ENCODE measurements at places on chromosomes 7 and 10.
A peak's percentile ranks its signal among the peaks of the same experiment; 100 is the strongest.

DNA sequence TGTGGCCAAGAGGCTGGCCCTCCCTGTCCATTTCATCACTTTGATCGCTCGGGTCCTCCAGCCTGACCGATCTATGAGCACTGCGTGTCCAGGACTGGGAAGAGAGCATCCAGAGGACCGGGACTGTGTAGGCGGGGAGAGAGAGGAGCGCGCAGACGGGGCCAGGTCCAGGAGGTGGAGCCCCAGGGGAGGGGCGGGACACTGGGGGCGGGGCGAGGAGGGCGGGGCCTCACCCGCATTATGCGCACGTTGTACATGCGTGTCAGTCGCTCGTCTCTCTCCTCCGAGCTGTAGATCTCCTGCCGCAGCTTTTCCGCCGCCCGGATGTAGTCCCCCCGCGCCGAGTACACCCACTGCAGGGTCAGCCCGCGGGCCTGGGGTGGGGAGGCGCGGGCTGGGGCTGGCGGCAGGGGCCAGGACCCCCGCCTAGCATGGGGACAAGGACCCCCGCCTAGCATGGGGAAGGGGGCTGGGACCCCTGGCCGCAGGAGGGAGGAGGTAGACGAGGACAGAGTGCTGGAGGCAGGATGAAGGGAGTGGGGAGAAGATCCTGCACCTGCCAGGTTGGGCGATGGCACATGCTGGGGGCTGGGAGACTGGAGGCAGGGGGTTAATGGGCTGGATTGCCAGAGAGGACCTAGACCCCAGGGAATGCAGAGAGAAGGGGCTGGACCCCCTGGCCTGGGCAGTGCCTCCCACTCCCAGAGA lies 14.3 kb downstream of the MOSPD3 start:
- peak; percentile 46 for DNase-seq

DNA sequence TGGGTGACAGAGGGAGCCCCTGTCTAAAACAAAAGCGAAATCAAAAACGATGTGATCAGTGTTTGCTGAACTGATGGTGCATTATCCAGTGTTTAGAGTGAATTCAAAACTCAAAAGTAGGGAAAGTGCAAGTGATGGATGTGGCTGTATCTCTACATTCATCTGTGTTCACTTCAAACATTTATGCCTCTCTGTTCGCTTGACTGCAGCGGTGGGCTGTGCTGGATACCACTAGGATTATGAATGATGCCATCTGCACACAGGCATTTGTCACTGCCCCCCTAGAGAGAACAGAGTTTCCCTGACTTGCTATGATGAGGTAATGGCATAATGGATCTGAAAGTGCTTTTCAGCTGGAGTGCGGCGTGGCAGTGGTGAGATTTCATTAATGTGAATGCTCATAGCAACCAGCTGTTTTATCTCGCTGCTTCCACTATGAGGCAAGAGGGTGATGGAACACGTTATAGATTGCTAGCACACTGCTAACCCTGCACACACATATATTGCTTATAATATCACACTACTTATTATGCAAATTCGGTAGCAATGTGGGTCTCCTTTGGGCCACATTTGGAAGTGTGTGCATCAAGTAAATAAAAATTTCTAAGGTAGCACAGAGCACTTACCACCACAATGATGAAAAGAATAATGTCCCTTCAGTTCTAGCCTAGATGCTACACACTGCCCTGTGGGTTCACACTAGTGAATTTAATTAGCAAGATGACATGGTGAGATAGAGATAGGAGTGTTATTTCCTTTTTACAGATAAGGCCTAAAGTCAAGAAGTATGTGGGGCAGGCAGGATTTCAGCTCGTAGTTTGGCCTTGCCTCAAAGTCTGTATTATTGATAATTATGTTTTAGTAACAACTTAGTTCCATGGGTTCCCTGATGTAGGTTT lies 164.7 kb downstream of the CAMK1D start:
- DNase-seq, result no peak

DNA sequence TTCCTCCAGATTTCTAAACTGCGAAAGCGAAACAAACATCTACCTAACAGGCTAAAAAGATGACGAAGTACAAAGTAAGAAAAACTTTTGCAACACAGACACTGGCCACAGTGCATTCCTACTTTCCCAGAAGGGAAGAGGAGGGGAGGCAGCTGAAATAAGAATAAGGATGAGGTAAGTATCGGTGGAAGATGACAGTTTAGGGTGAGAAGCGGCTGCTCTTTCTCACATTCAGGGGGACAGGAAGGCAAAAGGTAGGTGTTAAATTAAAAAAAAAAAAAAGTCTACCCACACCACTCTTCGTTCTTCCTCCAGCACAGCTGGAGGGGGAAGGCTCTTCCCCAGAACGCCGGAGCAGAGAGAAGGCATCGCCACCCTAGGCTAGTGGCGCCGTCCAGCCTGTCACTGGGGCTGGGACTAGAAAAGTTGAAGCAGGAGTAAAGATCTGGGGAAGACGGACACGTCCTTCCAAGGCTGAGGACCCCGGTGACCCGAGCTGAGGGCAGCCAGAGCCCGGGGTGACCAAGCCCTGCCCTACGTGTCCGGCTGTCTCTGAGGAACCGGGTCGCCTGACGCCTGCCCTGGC lies 846 bp downstream of the DNAJC1 start:
- DNase-seq, result peak; percentile 47

DNA sequence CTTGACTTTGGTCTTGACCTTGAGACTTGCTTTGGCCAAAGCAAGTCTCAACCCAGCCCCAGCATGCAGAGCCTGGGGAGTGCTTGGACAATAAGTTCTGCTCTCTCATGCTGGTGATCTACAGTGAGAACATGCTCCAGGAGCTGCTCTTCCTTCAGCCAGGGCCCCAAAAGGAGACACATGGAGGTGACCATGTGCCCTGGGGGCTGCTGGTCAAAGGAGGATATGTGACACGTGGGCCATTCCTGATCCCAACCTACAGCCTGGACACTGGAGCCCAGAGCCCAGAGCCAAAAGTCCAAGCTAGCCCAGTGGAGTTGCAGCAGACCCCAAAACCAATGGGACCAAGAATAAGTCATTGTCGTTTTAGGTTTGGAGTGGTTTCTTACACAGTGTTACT lies 78.2 kb upstream of the CHST15 start:
- DNase-seq, result no peak

DNA sequence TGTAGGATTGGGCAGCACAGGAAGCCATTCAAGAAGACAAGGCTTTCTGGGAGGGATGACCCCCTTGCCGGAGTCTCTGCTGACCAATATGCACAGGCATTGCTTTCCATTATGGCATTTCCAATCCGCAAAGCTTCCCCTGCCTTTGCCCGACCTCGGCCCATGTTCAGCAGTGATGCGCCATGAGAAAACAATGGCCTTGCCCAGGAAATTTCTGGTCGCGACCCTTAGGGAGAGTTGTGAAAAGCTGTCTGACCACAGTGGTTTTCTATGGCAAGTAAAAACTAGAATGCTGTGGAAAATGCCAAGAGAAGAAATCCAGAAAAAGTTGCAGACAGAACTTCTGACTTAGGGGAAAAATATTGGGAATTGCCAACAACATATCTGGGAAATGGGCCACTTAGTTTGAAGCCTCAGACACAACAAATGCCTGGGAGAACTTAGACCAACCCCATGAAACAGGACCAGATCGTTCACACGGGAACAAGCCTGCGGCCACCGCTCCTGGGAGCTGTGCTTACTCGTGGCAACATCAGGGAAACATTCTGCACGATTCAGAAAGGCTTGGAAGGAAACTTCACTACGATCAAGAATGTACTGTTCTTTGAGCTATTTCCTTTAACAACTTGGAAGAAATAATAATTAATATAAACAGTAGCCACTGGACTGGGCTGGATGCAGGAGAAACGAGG lies 512.4 kb downstream of the TNS3 start:
- DNase-seq, result no peak

GRCh38 chr7:132347123-132347522 lies 229.1 kb downstream of the PLXNA4 start:
- no peak for DNase-seq

GRCh38 chr10:47101807-47102206 lies 190.6 kb downstream of the PTPN20 start:
- DNase-seq, result no peak

DNA sequence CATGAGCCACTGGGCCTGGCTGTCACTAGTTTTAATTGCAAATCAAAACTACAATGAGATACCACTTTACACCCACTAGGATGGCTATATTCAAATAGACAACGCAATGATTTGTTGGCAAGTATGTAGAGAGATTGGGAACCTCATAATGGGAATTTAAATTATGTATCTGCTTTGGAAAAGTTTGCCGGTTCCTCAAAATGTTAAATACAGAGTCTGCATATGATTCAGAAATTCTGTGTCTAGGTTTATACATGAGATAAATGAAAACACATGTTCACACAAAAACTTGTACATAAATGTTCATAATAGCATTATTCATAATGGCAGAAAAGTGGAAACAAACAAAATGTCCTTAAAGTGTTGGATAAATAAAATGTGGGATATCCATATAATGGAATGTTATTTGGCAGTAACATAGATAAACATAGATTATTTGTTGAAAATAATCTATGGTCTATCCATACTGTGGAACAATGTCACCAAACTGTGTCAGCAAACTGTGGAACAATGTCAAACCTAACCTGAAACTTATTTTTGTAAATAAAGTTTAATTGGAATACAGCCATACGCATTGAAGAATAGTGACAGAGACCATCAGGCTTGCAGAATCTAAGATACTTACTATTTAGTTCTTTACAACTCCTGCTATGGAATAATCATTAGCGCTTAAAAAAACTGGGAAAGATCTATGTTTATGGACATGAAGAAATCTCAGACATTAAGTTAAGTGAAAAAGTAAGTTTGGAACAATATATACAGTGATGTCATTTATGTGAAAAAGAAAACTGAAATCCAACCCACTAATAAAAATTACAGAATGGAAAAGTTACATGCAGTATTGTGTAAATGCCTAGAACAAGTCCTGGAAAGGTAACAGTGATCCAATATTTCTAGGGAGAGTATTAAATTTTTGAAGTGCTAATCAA lies 70.9 kb downstream of the CCDC7 start:
- peak; percentile 78 for DNase-seq

- DNase-seq, result peak; percentile 11
Observed at GRCh38 chr10:117885206-117885829, 161.4 kb downstream of the RAB11FIP2 start.

GRCh38 chr7:47574482-47575329 lies 7.2 kb downstream of the TNS3 start:
- peak; percentile 65 for DNase-seq

DNA sequence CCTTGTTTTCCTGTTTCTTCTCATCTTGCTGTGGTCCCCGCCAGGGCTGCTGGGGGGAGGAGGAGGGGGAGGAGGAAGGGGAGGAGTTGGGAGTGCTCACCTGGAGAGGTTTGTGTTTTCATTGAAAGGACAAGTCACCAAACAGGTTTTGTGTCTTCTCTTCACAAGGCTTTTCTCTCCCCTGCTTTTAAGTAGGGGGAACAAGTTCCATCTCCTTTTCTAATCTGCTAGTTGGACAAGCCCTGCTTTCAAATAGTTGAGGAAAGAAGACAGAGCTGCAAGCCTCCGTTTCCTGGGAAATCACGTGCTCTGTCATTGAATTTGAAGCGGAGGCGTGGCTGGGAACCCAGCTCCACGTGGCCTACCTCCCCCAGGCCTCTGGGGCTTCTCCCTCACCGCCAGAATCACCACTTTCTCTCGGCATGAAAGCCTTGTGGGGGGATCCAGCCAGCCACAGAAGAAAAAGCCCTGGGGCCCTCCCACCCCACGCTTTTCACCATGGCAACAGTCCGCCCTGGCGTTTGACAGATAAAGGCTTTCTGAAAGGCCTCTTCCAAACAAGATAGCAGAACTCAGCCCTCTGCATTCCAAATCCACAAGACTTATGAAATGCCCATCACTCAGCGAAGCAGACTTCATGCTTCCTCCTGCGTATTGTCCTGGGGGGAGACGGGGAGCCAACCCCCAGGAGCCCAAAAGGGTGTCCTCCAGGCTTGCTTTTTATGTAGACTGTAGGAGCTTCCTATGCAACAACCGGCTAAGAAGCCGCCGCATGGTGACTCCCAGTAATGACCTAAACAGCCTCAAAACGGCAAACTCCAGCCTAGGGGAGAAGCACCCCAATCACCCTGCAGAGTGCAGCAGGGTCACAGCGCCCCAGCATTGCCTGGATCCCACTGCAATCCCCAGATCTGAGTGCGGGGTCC lies 51.7 kb downstream of the PROSER2 start:
- DNase-seq, result peak; percentile 54

DNA sequence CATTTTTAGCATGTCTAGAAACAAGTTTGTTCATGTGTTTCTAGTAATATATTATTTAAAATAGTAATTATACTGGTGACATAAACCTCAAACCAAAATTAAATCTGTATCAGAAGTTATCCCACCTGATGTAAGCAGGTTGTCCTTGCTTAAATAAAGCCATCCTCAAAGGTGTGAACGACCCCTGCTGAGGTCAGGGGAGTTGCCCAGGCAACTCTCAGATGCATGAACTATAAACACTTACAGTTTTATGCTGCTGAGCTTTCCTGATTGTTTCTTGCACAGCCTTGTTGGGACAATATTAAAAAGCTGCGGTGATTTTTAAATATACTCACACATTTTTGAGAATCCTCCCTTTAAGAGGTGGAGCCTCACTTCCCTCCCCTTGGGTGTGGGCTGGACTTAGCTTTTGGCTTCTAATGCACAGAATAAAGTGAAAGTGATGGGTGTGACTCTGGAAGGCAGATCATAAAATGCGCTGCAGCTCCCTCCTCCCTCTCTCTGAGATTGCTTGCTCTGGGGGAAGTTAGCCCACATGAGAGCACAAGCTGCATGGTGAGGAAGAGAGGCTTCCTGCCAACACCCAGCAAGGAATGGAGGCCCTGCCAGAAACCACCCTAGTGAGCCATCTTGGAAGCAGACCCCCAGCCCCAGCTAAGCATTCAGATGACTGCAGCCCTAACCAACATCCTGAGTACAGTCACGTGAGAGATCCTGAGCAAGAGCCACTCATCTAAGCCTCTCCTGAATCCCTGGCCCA lies 152.7 kb downstream of the SKIDA1 start:
- peak; percentile 96 for DNase-seq

DNA sequence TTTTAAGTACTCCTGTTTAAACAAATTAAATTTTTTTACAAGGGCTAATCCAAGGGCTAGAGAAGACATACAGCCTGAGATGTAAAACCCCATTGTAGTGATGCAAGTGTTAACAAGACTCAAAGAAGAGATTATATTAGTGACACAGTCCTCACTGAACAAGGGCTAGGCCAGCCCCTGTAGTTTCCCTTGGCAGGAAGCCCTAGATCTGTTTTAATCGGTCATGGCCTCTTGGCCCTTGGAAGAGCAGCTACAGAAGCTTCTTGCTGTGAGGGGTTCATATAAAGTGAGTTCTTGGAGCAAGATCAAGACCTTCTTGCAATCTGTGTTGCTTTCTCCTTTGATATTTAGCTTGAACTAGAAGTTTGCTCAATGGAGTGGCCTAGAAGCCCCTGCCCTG lies 1339.4 kb downstream of the XPNPEP1 start:
- no peak for DNase-seq

DNA sequence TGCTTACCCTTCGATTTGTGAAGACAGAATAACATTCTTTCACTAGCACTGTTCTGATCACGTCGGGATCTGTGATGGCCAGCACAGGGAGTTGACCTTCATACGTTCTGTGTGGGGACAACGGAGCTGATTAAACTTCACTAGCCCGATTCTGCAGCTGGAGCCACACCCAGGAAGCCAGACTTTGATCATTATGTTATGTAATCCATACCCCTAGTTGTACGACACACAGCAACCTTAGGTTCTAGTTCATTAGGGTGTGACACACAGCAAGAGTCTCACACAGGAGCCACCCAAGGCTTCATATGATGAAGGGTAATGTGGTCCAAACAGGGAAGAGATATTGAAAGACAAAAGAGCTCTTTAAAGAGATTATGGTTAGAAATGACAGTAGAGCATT lies 7.2 kb downstream of the CYP3A5 start:
- no peak for DNase-seq

Measured in skin of body (tissue), 3 donors.